ENCODE measurements at places on chromosomes 5 and 9.

- no peak for DNase-seq
Observed at GRCh38 chr5:15560421-15560820, 60.4 kb downstream of the FBXL7 start.

DNA sequence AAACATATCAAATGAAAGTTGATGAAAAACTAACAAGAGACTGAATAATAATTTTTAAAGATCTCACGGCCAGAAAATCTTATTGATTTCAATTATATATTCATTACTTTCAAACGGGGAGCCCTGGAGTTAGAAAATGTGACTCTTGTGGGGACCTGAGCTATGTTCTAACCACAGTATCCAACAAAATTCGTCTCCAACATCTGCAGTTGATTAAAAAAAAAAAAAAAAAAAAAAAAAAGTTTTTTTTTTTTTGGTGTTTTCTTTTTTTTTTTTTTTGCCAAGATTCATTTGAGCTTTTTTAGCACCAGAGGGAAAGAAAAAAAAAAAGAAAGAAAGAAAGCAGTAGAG lies 144.3 kb upstream of the PIK3R1 start:
- DNase-seq = no peak

- DNase-seq = no peak
Observed at GRCh38 chr9:127264462-127265219, at the start of gene GARNL3. GARNL3 (plus strand) TSS chr9:127264774; CDS start chr9:127264878, 104 bp downstream.

DNA sequence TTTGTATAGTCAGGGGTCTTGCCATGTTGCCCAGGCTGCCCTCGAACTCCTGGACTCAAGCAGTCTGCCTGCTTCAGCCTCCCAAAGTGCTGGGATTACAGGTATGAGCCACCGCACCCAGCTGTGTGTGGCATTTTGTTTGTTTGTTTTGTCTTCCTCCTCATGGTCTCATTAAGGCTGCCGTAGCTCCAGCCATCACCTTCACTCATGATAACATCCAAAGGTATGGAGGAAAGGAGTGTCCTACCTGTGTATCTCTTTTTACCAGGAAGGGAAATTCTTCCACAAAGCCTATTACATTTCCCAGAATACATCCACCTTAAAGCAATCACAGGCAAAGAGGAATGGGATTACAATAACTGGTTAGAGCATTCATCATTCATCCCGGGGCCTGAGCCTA lies 27.2 kb downstream of the LSM11 start:
- no peak for DNase-seq

DNA sequence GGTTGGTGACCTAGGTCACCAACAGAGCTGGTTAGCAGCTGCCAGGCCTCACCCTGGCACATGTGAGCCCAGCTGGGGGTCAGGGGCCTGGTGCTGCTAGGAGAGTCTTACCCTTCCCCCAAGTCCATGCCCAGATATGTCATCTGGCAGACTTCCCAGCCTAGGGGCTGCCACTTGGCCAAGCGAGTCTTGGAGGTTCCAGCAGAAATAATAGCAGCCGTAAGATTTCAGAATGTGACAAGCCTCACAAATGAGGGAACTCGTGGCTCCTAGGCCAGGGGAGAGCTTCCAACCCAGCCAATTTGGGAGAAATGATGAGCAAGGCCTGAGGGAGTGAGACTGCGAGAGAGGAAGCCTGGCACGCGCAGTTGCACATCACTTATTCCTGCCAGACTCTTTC lies 11.1 kb downstream of the URM1 start:
- no peak for DNase-seq

- DNase-seq = no peak
Observed at GRCh38 chr5:112583166-112583565, 154.5 kb upstream of the APC start.

DNA sequence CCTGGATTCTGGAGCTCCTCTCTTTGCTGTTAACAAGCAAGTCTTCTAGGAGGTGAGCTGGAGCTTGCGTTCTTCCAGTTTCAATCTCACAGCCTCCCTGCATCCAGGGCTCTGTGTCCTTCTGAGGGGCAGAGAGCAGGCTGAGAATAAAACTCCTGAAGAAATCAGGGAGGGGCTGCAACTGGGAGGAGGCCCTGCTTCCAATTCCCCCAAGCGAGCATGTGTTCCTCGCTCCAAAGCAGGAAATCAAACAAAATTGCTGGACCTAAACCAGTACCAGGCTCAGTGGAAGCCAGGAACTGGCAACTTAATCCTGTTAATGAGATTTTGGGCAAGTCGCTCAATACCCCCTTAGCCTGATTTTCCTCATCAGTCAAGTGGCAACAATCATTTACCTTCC lies 181.8 kb downstream of the ASTN2 start:
- DNase-seq = no peak

Data from B cell (primary cell).